ENCODE measurements at places on chromosomes 1 and 21.

DNA sequence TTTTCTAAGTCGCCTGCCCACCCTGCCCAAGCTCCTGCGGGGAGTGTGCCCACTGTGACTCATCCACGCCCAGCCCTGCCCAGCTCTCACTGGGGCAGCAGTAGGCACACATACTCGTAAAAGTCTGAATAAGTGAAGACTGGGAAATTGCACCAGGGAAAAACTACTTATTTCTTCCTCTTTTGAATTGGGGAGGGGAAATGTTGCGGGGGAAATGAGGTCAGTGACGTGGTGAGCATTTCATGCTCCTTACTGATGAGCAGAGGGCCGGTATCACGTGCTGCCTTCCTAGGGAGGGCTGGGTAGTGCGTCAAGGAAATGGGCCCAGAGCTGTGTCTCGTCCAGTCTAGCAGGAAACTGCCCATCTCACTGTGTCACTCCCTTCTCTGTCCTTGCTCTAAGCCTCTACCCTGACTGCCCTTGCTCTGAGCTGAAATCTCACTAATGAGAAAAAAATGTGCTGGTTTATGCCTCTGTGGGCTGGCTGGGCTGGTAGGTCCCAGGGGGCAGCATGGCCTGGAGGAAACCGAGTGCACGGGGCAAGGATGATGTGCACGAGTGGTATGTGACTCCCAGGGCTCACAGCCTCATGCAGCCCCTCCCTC is 13.5 kb upstream of the TNFRSF1B start:
- DNase-seq: peak; percentile 55

DNA sequence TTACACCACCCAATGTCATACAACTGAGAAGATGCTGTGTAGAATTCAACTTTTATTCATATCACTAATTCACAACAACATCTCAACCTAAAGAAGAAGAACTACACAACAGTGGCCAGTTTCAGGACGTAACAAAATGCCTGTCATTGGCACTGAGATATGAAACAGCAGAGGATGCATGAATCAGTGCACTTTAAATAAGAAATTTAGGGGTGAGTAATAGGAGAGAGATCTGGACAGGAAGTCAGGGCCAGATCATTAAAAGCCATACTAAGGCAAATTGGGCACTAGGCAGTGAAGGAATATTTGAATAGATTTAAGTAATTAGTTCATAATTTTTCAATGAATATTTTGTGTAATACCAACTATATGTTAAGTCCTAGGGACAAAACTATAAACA is 510.5 kb downstream of the PLPP3 start:
- no peak for DNase-seq

DNA sequence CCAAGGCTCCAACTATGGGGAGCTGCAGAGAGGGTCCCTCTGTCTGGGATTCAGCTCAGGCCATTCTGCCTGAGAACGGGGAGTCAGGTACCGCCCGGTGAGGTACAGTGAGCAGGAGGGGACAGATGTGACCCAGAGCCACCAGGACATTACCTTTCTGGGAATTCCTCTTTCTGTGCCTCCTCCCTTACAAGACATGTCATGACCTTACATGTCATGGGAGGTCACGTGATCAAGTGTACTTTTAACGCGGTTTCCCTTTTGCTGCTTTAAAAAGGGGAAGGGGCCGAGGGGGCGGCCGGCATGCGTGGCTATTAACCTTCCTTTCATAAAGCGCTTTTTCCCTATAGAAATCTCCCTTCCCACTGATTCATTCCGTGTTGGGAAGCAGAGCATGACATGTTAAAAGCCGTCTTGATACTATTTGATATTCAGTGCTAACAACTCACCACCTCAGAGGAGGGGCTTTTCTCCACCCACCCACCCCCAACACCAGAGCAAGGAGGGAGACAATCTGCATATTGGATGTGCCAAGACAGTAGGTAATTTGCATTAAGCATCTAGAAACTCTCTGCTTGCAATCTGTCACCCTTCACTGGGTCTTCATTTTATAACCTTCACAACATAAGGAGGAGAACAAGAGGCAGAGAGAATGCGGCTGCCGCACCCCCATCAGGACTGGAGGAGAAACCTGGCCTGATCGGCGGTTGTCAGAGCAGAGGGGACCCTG is 113.6 kb upstream of the VAMP3 start:
- no peak for DNase-seq

- no peak for DNase-seq
Observed at GRCh38 chr1:203792486-203792885, 2.9 kb upstream of the ZBED6 start.

DNA sequence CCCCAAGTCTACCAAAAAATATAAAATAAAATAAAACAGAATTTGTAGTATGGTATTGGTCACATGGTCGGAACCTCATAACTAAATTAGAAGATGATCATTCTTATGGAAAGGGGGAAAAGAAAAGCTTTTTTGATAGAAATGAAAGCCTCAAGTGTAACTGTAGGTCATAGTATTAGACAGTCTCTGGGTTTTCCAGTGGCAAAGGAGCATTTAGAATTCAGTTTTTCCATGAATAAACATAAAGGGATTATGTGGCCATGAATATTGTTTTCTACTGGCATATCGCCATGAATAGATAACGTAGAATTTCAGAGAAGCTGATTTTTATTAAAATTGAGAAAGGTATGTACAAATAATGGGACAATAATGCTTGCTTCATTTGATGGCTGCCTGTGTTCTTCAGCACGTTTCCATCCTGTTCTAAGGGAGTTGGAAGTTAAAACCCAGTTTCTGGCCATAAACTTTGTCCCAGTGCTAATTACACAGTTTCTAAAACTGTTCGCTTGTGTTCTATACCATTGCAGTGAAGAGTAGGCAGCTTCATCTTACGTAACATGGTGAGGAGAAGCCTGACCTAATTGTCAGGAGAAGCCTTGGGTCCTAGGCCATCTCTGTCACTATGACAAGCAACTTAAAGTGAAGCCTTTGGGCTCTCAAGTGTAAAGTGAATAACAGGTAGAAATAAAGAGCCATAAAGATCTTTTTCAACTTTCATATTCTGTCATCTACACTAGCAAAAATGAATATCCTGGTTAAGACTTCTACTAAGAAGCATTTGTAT is 70.5 kb upstream of the PGD start:
- no peak for DNase-seq
